HT-29 (cell line): ENCODE measurements at places on chromosomes 5 and 9. TPM values are rescaled to one million over a fixed set of nuclear protein-coding genes. Genes with fewer than 3 reads are reported as not detected.

DNA sequence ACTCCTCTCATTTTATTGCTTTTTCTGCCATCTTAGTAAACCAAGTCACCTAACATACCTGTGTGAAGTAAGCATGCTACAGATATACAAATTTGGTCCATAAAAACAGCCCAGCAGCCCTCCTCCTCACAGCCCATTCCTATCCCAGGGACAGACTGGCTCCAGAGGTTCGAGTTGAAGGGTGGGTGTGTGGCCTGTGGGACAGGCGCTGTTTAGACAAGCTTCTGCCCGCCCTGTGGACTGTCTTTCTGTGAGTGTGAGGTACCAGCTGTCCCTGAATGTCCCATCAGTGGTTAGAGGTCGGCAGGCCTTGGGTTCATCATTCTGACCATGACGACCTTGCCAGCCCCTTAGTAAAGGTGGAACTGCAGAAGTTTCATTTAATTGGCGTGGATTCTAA lies 82.0 kb downstream of the WNK2 start:
- no peak for DNase-seq

DNA sequence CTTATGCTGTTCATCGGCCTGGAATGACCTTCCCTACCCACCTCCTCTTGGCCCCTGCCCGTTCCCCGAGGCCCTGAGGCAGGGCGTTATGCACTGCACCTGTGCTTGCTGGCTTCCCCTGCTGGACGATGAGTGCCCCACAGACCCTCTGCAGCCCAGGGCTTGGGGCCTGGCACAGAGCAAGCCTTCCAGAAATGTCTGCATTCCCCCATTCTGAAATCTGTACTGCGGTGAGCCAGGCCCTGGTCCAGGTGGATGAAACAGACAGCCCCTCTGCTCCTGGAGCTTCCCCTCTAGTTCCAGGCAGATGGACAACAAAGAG lies 35.0 kb downstream of the UNC5A start:
- no peak for DNase-seq

GRCh38 chr9:119074017-119074416 lies 295.2 kb downstream of the BRINP1 start:
- DNase-seq: no peak

GRCh38 chr5:69134126-69134525 lies 32.8 kb upstream of the CCNB1 start:
- DNase-seq: no peak

DNA sequence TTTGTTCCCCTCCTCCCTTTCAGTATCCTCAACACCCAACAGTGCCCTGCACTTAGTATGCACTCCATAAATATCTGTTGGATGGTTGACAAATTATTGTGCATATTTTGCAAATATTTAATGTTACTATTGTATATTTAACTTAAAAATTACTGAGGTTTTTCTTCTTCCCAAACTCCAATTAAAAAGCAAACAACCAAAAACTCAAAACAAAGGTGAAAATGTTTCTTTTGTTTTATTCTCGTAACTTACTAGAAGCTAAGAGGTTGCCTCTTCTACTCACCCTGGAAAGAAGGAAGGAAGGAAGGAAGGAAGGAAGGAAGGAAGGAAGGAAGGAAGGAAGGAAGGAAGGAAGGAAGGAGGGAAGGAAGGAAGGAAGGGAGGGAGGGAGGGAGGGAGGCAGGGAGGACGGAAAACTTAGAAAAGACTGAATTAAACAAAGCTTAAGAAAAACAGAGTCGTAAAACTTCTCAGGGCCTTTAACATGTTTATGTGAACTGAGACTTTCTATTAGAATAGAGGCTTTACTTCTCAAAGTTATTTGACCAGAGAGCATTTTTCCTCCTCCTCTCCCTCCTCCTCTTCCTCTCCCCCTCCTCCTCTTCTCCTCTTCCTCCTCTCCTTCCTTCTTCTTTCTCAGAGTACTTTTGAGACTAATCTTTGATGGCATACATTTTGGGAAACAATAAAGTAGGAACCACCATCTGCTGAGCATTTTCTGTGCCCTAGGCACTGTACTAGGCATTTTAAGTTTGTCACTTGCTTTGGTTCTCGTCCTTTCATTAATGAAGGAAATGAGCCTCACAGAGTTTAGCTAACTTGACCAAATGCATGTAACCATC lies 396.6 kb upstream of the WWC1 start:
- DNase-seq: no peak

DNA sequence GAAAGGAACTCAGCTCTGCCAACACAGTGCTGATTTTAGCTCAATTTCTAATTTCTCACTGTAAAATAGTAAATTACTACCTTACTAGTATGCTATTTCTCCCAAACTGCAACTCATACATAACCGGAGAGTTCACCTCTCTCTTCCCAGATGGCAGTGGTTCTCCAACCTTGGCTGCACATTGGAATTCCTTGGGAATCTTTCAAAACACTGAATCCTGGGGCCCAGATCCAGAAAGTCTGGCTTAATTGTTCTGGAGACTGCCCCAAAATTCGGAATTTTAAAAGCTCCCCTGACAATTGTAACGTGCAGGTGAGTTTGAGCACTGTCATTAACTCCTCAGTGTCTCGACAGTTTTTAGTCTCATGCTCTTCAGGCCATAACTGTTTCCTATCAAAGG lies 100.3 kb downstream of the SLC1A3 start:
- DNase-seq: no peak

DNA sequence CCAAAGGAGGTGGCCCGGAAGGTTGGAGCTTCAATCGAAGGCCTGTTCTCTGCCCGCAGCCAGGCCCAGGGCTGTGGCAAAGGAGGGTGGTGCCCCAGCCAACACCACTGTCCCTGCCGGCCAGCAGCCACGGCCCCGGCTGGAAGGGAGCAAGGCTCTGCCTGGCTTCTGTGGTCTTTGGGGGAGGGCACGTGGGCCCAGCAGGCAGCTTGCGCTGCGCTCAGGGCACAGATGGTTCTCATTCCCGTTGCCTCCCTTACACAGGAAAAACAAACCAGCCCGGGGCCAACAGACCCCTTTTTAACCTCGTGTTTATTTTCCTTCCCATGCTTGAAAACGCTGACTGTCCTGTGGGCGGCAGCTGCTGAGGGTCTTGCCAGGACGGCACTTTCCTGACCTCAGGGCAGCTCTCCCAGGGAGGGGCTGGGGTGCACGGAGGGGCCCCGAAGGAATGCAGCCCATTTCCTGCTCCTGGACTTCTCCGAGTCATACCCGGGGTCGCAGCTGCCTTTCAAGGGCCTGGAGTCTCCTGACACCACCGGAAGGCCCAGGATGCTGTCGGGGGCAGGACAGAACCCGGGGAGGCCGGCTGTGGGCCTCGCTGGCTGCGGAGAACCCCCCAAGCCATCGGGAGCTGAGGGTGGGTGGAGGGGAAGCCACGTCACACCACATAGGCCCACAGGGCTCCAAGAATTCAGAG lies 1.1 kb upstream of the GPSM1 start:
- DNase-seq: no peak

- DNase-seq: no peak
These were observed 485 bp upstream of the HABP4 start for GRCh38 chr9:96449523-96449844.

DNA sequence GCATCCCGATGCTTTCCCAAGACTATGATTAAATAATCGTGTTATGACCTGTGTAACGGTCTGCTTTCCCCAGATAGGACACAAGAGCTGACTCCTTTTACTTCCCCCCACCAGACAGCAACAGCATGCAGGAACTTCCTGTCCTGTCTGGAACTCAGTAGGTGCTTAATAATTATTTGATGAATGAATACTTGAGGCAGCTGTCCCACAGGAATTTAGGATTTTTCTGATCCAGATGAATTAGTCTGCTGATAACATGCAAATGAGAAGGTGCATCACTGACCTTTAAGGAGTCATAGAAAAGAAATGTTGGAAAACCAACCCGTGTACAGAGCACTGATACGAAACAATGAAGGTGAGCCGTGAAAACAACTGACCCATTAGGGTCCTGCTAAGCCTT lies 12.2 kb downstream of the RNF130 start:
- no peak for DNase-seq

GRCh38 chr9:130694205-130694604 lies 625 bp downstream of the EXOSC2 start:
- no peak for DNase-seq

- no peak for DNase-seq
These were observed 21.3 kb downstream of the MRPS27 start for GRCh38 chr5:72298711-72299110.

- DNase-seq: peak; percentile 84
These were observed 4.5 kb downstream of the ZNF608 start for GRCh38 chr5:124741711-124742496.

DNA sequence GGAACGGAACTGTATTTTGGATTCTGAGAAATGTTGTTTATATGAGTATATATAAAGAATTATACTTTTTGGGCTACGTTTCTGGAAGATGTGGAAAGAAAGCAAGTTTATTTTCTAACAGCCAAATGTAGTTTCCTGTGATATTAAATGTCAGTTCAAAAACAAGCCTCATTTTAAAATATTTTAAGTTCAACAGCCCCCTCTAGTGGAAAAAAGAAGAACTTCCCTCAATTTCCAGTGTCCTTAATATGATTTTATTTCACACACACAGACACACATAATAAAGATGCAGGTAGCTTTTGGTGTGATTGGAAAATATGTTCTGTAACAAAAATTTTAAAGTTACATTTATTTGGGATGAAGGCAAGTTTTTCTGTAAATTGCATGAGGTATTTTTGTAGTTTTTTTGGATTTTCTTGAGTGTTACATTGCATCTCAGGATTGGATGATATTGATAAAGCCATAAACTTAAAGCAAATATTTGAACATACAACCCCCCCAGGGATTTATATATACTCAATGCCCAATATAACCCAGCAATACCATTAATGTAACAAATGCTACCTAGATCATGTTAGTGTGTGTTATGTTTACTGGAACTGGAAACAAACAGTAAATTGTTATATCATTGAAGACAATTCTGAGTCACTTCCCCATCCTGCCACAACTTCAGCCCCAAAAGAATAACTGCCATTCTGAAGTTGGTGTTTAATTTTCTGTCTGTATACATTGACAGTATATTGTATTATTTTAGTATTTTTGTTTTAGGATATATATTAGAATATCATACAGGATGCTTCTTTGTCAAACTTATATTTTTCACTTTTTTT lies 54.0 kb downstream of the CCDC171 start:
- DNase-seq: peak; percentile 73

GRCh38 chr5:121031491-121031890 lies 567.4 kb downstream of the PRR16 start:
- DNase-seq: no peak

Gene TAS2R1
- total RNA-seq: not detected in 2 replicates

Gene ST6GALNAC4
- 60.1 and 84.2 TPM in 2 replicates for total RNA-seq

Gene TMEM171
- not detected in 2 replicates for total RNA-seq
